ENCODE measurements at places on chromosomes 11 and 22.

DNA sequence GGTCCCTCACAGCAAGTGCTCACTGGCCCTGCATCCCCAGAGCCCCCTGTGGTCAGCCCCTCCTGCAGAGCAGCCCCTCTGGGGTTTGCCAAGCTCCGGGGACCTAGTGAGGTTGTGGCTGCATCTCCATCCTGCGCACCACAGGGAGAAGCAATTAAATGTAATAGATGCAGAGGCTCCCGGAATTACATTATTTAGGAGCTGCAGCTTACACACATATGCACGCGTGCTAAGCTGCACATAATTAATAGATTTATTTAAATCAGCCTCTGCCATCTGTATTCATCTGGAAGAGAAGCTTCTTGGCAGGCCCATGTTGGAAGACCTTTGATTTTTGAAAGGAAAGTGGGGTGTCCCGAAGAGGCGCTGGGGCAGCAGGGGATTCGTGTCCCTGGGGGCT lies 1271.5 kb downstream of the BRD1 start:
- DNase-seq: no peak

- no peak for DNase-seq
Observed at GRCh38 chr11:59574467-59574866, 41.1 kb downstream of the OSBP start.

GRCh38 chr11:36509201-36509639 lies 852 bp downstream of the TRAF6 start:
- no peak for DNase-seq

- DNase-seq: peak; percentile 61
Observed at GRCh38 chr11:70073871-70074371, 4.2 kb upstream of the ANO1 start.

- no peak for DNase-seq
Observed at GRCh38 chr11:65207918-65208784, 26.4 kb downstream of the CAPN1 start.

DNA sequence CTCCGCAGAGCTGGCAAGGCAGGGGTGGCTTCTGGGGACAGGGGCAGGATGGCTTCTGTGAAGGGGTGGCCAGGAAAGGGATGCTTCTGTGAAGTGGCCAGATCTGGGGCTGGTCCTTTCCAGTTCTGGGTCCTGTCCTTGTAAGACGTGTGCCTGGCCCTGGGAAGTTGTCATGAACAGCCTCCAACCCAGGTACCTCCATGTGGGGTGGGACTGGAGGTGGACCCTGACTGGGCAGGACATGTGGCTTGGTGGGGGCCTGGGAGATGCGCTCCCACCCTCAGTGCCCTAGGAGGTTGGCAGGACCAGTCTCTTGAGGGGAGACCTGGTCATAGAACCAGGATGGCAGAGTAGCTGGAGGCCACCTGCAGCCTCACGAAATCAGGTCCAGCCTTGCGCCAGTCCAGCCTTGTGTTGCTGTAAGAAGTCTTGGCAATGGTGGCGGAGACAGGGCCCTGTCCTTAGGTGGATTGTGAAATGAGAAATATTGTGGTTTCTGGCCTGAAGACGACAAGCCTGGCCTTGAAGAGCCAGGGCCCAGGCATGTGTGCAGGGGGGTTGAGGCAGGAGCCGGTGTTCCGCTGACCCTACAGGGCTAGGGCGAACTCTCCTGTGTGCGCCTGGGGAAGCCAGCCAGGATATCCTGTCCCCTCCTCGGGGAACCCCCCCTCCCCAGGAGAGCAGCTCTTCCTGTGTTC lies 2.6 kb downstream of the KCNQ1 start:
- no peak for DNase-seq

GRCh38 chr11:20070459-20070858 lies 89.8 kb downstream of the DBX1 start:
- DNase-seq: no peak

- no peak for DNase-seq
Observed at GRCh38 chr11:84965484-84965883, 661.7 kb downstream of the DLG2 start.

DNA sequence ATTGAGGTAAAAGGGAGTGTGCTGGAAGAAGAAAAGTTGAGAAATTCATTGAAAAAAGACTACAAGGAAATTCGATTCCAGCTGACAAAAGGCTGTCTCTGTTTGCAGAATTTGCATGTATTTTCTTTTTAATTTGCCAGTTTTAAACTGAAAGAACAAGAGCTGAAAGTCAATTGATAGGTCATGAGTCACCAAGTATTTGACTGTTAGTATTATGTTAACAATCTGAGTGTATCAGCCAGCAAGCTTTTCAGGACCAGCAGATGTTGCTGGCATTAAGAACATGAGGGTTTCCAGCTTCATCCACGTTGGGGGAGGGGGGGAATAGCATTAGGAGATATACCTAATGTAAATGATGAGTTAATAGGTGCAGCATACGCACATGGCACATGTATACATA lies 726.7 kb downstream of the METTL15 start:
- DNase-seq: no peak

GRCh38 chr11:44351006-44351660 lies 41.2 kb upstream of the ALX4 start:
- DNase-seq: no peak

DNA sequence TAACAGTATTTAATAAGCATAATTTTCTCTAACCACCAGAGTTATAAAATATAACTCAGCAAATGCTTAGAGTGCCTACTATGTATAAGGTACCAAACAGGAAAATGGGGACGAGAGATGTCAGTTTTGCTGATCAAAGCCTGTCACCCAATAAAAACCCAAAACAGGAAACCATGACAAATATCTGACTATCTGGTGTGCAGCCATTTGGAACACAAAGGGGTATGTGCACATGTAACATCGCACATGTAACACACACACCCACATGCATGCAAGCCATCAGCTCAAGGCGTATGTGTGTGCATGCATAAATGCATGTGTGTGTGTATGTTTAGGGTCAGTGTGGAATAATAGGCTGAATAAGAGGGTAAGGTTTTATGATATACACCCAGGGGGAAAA lies 64.2 kb downstream of the PRR5L start:
- no peak for DNase-seq

- DNase-seq: no peak
Observed at GRCh38 chr11:68077617-68078582, 39.1 kb downstream of the TCIRG1 start.

DNA sequence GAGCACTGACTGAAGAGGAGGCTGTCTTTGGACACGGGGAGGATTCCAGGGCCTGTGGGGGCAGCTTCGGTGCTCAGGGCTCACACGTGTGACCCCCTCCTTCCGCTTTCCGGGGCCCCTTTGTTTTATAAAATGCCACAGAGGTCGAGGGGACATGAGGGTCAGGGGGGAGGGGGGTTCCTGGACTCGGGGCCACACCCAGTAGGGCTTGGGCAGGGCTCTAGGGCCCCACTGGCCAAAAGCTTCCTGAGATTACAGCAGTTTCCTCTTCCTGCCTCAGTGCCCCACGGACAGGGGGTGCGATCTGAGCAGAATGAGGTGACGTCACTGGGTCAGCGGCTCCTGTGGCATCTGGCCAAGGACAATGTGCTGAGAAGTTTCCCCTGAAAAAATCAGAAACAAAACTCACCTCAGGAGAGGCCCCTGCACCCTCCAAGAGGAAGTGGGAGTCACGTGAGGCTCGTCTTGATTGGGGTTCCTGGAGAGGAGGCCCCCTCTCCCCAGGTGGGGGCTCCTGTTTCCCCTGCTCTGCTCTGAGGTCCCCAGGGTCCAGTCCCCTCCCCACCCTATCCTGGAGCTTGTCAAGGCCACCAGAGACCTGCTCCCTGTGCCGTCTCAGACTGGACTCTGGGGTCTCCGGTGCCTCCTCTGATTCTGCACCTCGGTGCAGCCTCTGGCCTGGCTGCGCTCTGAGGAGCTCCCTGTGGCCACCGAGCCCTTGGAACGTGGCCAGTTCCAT lies 6.4 kb upstream of the IFITM3 start:
- peak; percentile 91 for DNase-seq

- no peak for DNase-seq
Observed at GRCh38 chr11:128022007-128022368, 565.4 kb downstream of the ETS1 start.

- no peak for DNase-seq
Observed at GRCh38 chr22:44331881-44332714, 19.3 kb upstream of the SHISAL1 start.

DNA sequence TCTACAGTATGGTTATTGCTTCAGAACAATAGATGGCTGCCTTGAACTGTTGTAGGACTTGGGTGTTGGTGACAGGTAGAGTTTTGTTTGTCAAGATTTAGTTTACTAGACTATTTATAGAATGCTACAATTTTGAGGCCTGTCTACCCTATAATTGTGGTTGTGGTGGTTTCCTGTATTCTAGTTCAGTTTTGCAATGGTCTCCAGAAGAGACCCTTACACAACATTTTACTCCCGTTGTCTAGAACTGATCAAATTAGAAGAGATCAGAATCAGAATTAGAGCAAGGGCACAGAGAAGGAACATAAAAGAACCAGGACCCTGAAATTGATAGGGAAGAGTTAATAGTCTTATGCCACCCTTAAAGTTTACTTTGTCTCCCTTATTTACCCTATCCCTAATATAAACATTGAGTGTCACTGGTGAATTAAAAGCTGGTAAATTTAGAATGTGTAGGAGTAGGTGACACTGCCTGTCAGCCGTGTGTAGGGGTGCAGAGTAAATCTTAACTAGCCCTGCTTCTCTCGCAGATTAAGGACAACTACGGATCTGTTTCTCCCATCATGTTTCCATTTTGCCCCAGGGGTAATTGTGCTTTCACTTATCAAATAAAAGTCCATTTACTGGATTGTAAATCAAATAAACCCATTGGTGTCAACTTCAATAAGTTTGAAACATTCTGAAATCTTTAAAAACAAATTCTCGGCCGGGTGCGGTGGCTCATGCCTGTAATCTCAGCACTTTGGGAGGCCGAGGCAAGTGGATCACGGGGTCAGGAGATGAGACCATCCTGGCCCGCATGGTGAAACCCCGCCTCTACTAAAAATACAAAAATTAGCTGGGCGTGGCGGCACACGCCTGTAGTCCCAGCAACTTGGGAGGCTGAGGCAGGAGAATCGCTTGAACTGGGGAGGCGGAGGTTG lies 10.9 kb upstream of the PHLDB1 start:
- no peak for DNase-seq

Data from heart left ventricle (tissue), 16 donors.